Pericardium fibroblast (primary cell): ENCODE measurements at places on chromosomes 5 and 9. TPM values are rescaled to one million over a fixed set of nuclear protein-coding genes. Genes with fewer than 3 reads are reported as not detected.

FSTL4 gene
- total RNA-seq, result not detected in 2 replicates

TNFSF15 gene
- total RNA-seq, result 0.26 and 0.35 TPM in 2 replicates

TRIP13 gene
- total RNA-seq, result 2.0 and 3.8 TPM in 2 replicates

CERCAM gene
- total RNA-seq, result 128 and 233 TPM in 2 replicates

TAS2R1 gene
- total RNA-seq, result not detected in 2 replicates

WDR31 gene
- 0.47 and 1.6 TPM in 2 replicates for total RNA-seq

SARDH gene
- 4.9 and 8.1 TPM in 2 replicates for total RNA-seq

PCAT7 gene
- under 0.01 TPM in 2 replicates for total RNA-seq
